ENCODE measurements at places on chromosomes 2 and 18.

DNA sequence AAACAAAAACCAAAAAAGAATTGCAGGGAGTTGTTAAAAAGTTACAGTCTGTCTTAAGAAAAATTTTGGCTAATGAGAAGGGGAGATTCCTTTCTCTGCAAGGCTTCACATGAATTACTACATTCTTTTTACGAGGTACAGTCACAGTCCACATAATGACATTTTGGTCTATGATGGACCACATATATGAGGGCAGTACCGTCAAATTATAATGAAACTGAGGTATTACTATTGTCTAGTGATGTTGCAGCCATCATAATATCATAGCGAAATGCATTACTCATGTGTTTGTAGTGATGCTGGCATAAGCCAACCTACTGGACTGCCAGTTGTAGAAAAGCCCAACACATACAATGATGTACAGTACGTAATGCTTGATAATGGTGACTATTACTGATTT is 12.5 kb downstream of the SERPINB7 start:
- DNase-seq: no peak

GRCh38 chr18:13613099-13613498 is 113.3 kb downstream of the FAM210A start:
- DNase-seq: no peak

DNA sequence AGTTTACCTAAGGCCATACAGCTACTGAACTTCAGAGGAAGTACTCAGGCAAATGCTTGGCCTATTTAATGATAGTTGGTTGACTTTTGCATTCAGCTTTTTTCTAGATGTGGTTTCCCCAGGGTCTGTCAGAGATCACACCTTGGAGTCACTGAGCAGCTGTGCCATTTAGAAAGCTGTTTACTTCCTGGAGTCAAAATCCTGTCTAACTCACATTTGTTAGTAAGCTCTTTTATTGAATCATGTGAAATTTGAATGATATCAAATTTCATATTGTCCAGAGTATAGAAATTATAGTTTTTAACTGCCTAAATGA is 7.6 kb upstream of the TRIB2 start:
- DNase-seq: no peak

DNA sequence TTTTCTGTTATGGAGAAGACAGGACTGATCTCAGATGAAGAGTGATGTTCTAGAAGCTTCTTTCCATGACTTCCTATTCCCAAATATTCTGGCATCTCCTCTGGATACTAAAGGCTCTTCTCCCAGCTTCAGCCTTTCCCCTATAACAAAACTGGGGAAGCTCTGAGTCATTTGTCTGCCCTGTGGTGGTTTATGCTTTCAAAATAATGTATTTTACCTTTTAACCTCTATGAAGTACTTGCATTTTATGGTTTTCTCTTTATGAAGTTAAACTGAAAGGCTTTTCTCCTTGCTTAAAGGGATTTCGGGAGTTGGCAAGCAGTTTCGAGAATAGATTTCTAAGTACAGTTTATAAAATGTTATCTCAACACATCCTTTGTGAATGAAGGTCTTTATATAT is 104.4 kb downstream of the TANC1 start:
- DNase-seq: no peak

GRCh38 chr2:215431290-215431689 is 4.6 kb downstream of the FN1 start:
- no peak for DNase-seq

DNA sequence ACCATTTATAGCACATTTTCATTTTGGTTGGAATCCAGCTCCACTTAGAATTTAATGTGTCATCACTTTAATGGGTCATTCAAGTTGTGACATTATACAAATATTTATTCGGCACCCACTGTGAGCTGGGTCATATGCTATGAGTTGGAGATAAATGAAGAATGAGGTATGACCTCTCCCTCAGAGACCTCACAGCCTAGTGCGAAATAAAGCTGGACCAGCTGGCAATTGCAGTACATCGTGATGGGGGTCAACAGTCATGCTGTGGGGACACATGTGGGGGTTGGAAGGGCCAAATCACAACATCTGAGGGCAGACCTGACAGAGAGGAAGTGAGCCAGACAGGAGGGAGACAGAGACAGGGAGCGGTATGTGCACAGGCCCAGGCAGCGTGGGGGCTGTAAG is 175.4 kb downstream of the MAIP1 start:
- DNase-seq: no peak

DNA sequence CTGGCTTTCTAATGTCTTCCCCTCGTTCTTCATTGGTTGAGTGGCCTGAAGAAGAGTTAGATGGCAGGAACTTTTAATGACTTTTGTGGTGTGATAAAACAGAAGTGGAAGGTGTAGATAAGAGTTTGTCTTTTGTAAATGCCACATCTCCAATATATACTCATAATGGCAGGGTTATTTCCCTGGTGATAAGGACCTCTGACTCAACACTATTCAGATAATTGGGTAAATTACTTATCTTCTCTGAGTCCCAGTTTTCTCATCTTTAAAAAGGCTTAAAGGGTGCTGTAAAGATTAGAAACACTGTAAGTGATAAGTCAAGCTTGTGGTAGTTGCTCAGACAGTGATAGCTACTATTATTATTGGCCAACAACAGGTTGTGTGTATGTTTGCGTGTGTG is 9.5 kb downstream of the KLHL14 start:
- DNase-seq: no peak

DNA sequence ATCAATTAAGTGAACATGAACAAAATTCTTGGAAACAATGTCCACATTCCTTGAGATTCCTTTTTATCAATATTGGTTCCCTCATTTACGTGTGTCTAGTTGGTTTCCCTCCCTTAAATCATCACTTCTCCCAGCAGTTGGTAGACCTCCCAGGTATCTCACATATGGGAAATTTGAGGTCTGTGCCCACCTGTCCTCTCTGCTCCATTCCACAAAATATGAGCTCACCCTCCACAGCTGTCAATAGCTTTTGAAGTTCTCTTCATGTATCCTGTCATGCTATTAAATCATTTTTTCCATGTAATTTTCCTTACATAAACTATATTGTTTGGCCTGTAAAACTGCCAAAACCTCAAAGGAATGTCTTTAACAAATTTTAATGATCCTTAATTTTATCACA is 992.2 kb upstream of the ACVR2A start:
- DNase-seq: no peak

DNA sequence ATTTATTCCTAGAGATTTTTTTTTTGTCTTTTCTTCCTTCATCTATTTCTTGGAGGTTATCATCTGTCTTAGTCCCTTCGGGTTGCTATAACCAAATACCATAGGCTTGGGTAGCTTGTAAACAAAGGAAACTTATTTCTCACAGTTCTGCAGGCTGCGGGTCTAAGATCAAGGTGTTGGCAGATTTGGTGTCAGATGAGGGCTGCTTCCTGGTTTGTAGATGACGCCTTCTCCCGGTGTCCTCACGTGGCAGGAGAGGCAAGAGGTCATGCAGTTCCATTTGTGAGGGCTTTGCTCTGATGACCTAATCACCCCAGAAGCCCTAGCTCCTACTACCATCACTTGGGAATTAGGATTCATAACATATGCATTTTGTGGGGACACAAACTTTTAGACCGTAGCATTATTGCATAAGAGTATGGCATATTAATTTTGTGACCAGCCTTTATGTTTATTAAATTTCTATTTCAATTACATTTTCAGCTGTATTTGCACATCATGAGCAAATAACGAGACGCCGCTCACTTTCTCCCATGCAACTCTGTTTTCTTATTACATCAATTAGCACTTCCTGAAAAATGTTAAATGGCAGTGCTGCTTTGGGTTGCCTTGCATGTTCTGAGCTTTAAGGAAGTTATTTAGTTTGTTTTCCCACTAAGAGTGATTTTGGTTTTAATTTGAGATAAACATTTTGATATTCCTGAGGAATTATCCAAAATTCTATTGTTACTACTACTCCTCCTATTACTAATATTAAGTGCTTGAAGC is 246.4 kb upstream of the HDAC4 start:
- DNase-seq: no peak
